Stimulated activated CD8-positive, alpha-beta memory T cell treated with anti-CD3 and anti-CD28 coated beads, Interleukin-7, amount 100 ng/mL, for 1 hour (primary cell): ENCODE measurements at places on chromosomes 13 and 19.

- DNase-seq, result no peak
Measured at GRCh38 chr13:48634636-48635035, 19.1 kb upstream of the CYSLTR2 start.

GRCh38 chr13:78784014-78784750 is 125.2 kb upstream of the OBI1 start:
- no peak for DNase-seq

DNA sequence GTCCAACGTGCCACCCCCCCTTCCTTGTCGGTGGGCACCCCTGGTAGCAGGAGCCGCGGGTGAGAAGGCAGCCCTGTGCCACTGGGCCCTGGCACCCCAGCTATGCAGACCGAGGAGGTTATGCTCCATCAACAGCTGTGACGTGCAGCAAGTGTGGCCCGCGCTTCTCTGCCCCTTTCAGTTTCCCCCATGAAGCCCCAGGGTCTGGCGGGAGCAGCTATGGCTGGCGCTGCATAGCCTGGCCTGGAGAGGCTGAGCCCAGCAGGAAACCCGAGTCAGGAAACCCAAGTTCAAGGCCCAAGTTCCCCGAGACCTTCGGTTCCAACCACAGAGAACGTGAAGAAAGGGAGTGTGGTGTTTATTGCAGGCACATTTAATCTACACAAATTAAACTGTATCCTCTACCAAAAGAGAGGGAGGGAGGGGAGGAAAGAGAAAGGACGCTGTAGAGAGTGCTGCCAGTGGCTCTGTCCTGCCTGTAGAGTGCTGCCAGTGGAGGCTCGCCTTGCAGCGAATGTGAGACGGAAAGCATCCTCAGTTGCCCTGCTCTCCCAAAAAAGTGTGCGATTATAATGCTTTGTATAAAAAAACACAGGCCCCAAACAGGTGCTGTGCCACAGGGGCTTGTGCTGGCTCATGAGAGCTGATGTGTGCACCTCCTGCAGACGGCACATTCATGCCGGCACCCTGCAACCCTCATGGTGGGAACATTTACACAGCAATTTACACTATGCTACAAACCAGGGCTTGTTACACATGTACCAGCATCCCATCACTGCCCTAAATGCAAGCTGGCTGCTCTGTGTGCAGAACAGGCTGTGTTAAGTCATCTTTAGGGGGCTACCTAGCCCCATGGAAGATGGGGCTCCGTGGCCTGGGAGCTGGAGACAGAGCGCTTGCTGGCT is 16.3 kb downstream of the POP4 start:
- DNase-seq, result no peak

DNA sequence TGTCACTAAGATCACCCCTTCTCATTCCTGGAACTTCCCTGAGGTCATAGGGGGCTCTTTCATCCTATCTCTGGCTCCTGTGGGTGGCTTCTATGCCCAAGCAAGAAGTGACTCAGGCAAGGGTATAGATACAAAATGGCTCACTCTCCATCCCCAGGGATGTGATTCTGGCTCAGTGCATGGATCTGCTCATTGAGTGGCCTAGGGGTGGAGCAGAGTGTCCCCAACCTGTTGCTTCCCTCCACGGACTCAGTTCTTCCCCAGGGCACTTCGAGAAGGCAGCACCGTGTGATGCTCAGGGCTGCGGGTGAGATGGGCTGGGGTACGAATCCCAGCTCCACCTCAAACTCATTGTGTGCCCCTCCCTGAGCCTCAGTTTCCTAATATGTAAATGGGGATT is 136.4 kb downstream of the PTPRS start:
- no peak for DNase-seq

DNA sequence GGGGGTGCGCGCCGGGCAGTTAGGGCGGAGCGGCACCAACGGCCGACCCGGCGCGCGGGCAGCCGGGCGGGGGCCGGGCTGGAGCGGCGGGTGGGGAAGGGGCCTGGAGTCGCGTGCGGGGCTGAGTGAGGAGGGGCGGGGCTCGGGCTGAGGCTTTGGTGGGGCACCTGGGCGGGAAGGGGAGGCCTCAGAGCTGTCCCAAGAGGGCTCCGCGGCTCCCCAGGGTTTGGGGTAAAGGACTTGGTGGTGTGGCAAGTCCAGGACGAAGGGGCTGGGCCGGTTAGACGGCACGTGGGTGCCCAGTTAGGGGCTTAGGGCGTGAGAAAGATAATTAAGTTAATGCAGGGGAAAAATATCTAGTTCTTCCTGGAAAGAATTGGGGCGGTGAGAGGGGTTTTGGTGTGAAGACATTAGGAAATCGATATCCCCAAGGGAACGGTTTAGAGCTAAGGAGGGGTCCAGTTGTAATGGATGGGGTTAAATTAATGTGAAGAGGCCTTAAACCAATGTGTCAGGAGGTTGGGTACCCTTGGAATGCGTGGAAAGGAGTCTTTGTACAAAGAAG is 496 bp downstream of the ZNF574 start:
- peak; percentile 6 for DNase-seq

DNA sequence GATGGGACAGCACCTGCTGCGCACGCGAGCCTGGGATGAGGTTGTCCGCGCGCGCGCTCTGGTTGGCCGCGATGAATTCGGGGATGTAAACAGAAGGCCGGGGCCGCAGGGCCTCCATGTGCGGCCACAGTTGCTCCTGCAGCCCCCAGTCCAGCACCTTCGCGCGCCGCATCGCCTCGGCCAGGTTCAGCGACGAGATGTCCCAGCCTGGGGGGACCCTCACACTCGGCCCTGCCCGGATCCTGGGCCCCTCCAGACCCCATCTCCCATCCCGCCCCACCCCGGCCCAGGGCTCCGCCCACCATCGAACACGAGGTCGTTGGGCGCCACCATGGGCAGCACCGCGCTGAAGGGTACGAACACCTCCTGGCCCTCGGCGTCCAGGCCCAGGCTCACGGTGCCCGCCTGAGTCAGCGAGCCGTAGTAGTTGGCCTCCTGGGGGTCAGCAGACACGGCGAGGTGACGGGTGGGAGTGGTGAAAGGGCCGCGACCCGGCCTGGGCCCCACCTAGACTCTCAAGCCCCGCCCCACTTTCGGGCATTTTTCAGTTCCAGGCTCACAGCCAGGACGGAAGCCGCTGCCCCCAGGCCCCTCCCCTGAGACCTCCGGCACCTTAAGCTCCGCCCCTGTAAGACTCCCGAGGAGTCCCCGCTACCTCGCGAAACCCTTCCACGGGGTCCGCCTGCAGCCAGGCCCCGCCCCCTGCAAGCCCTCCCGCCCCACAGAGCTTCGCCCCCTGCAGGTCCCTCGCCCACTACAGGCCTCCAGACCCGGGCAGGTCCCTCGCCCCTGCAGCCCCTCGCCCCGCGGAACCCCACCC is 1.1 kb downstream of the ISYNA1 start:
- DNase-seq, result peak; percentile 58

DNA sequence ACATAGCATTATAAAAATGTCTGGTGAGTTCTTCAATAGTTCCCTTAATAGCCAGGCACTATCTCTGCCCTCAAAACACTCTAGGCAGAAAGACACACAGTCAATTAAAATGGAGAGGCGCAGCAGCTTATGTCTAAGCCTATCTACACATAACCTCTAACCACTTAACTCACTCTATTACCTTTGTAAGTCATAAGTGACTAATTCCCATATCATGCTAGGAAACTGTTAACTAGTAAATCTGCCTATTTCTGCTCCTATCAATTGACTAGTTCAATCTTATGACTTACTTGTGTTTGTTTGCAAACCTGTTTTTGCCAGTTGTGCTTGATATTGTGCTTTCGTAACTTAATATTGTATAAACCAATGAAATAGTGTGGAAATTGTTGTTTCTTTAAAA is 3.2 kb downstream of the CCDC122 start:
- no peak for DNase-seq

DNA sequence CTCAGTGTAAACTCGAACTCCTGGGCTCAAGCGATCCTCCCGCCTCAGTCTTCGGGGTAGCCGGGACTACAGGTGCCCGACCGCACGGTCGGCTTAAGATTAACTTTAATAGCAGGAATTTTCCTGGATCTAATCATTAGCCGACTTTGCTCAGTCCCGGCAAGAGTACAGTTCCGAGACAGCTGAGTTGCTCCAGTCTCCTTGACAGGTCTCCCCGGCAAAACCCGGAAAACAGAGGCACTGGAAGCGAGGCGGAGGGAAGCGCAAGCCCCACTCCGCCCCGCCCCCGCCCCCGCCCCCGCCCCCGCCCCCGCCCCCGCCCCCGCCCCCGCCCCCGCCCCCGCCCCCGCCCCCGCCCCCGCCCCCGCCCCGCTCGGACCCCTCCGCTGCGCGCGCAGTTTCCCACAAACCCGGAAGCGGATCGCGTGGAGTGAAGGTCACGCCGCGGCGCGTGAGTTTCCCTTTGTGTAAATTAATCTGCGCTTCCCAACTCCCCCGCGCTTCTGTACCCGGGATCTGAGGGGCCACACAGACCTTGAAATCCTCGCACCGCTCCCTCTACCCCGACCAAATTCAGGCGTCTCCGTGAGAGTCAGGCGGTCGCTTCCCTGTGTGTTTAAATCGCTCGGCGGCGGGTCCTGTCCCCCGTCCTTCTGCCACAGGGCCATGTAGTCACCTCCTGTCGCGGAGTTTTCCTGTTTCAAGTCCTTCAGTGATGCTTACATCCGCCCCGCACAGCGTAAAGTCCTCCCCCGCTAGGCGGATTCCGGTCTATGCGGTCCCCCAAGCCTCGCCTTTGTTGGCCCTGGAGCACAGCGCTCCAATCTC is at the start of gene ZNF480:
TSS of gene ZNF480 (plus strand) at position 397 of the 828 bp plus-strand sequence. CDS start 3,244 bp downstream, outside the sequence.
- peak; percentile 77 for DNase-seq

DNA sequence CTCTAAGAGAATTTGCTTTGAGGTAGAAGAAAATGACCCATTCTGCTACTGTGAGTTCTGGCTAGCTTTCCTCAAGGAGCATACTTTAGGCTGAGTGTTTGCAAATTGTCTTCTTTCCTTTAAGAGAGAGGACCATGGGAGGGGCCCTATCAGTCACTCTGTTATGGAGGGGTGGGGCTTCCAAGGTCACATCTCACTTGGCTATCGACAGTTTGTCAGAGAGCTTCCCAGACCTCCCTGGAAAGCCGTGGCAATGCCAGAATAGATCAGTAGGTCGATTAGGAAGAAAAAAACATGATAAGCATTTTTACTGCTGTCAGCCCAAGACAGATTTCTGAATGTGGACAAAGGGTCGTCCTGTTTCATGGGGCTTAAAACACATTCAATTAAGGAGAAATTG is 93.3 kb downstream of the OXGR1 start:
- DNase-seq, result no peak

- no peak for DNase-seq
Measured at GRCh38 chr19:2949939-2950285, 5.1 kb upstream of the ZNF77 start.
